ENCODE measurements at places on chromosomes 2 and 18. TPM values are rescaled to one million over a fixed set of nuclear protein-coding genes. Genes with fewer than 3 reads are reported as not detected.

Gene OTOS
- not detected for polyA plus RNA-seq

Gene FAM237A
- polyA plus RNA-seq = not detected

- no peak overlapping the region for H3K27ac ChIP-seq
- no peak overlapping the region for H3K4me3 ChIP-seq
- no peaks in the 10 kb centered on the region for H3K27me3 ChIP-seq
- H3K4me1 ChIP-seq = peaks cover 3% of the 10 kb centered on the region
These were observed 8.9 kb downstream of the PTGR3 start for GRCh38 chr18:75200071-75200470.

DNA sequence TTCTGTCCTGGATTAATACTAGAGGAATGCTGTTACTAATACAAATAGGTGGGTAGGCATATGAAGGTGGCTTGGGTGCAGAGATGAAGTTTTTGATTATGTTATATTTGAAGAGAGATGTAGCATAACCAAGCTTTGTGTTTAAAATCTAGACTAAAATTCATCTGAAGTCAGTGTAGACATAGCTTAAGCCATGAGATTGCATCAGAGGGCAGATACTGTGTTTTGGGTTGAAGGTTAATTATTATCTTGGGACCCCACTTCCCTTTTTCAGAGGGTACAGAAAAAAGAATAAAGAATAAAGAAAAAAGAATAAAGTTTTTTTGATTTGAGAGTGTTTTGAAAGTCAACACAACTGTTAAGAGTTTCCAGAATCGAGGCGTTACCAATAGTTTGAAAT is 13.0 kb downstream of the PPM1B start:
- DNase-seq = no peak
- H3K36me3 ChIP-seq = peaks cover 10% of the 10 kb centered on the region
- no peaks in the 10 kb centered on the region for H3K27me3 ChIP-seq
- no peak overlapping the region for H3K27ac ChIP-seq
- H3K4me3 ChIP-seq = no peak overlapping the region
- peaks cover 49% of the 10 kb centered on the region for H3K4me1 ChIP-seq

DNA sequence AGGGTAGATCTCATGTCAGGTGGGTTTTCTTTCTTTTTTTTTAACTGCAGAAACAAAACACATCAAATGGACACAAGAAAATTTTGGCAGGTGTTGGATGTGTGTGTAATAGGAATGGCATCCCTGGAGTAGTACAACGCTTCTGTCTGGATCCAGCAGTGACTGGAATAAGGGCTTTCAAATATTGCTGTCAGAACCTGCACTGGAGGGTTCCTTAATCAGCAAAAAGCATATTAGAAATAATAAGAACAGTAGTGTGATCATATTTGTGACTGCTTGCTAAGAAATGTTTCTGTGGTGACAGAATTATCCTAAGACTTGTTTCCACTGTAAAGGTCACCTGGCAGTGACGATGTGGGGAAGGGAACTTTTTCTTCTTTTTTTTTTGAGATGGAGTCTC is 30.8 kb downstream of the CREG2 start:
- no peak overlapping the region for H3K4me3 ChIP-seq
- peaks cover 23% of the 10 kb centered on the region for H3K4me1 ChIP-seq
- no peak for DNase-seq
- H3K27ac ChIP-seq = no peak overlapping the region
- H3K27me3 ChIP-seq = no peaks in the 10 kb centered on the region
- H3K36me3 ChIP-seq = no peaks in the 10 kb centered on the region

GRCh38 chr2:31420936-31421335 is 6.4 kb upstream of the XDH start:
- no peak overlapping the region for H3K27ac ChIP-seq
- H3K4me1 ChIP-seq = no peaks in the 10 kb centered on the region
- peaks cover 7% of the 10 kb centered on the region for H3K27me3 ChIP-seq
- H3K4me3 ChIP-seq = no peak overlapping the region

- H3K36me3 ChIP-seq = no peaks in the 10 kb centered on the region
- no peaks in the 10 kb centered on the region for H3K27me3 ChIP-seq
- DNase-seq = no peak
- peak overlapping the region; percentile 78 for H3K4me3 ChIP-seq
- H3K27ac ChIP-seq = peak overlapping the region; percentile 90
These were observed 552 bp upstream of the ATF2 start for GRCh38 chr2:175168564-175168945.

- H3K27me3 ChIP-seq = no peaks in the 10 kb centered on the region
- H3K27ac ChIP-seq = no peak overlapping the region
- H3K4me3 ChIP-seq = no peak overlapping the region
- no peaks in the 10 kb centered on the region for H3K4me1 ChIP-seq
These were observed 180.0 kb upstream of the MMADHC start for GRCh38 chr2:149767516-149767974.

GRCh38 chr2:74925361-74925786 is 33.1 kb upstream of the POLE4 start:
- no peak overlapping the region for H3K27ac ChIP-seq
- no peaks in the 10 kb centered on the region for H3K36me3 ChIP-seq
- no peak overlapping the region for H3K4me3 ChIP-seq
- no peak for DNase-seq

Data from CD4-positive, CD25-positive, alpha-beta regulatory T cell (primary cell).